ENCODE measurements at places on chromosomes 1 and 21.
A peak's percentile ranks its signal among the peaks of the same experiment; 100 is the strongest.

- DNase-seq, result no peak
Measured at GRCh38 chr21:33089395-33090119, 19.6 kb downstream of the OLIG1 start.

- DNase-seq, result no peak
Measured at GRCh38 chr1:21406659-21407058, 33.3 kb upstream of the NBPF3 start.

GRCh38 chr1:225373155-225373554 is 54.7 kb downstream of the LBR start:
- no peak for DNase-seq

GRCh38 chr1:199394856-199395255 is 632.7 kb upstream of the NR5A2 start:
- no peak for DNase-seq

- no peak for DNase-seq
Measured at GRCh38 chr21:46607636-46608035, 2.8 kb upstream of the S100B start.

DNA sequence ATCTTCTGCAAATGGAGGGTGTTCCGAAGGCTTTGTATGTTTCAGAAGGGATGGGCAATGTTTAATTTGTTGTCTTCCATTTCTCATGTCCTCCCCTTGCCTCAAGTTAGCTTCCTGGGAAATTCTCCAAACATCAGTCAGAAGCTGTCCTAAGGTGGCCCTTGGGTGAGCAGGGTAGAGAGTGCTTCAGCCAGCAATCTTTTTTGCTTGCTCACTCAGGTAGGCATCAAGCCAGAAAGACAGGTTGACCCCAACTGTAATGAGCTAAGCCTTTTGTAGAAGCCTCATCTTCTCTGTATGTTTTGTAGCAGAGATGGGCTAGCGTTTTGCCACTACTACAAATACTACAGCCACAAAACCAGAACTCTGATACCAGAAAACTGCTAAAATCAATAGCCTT is 321.5 kb upstream of the FAM78B start:
- no peak for DNase-seq

- DNase-seq, result peak; percentile 11
Measured at GRCh38 chr1:247415423-247416361, at the start of gene NLRP3. TSS of gene NLRP3 (plus strand) at chr1:247416173. CDS start at chr1:247418801, 2,628 bp downstream.

GRCh38 chr21:14833666-14834351 is 231.0 kb downstream of the NRIP1 start:
- no peak for DNase-seq

DNA sequence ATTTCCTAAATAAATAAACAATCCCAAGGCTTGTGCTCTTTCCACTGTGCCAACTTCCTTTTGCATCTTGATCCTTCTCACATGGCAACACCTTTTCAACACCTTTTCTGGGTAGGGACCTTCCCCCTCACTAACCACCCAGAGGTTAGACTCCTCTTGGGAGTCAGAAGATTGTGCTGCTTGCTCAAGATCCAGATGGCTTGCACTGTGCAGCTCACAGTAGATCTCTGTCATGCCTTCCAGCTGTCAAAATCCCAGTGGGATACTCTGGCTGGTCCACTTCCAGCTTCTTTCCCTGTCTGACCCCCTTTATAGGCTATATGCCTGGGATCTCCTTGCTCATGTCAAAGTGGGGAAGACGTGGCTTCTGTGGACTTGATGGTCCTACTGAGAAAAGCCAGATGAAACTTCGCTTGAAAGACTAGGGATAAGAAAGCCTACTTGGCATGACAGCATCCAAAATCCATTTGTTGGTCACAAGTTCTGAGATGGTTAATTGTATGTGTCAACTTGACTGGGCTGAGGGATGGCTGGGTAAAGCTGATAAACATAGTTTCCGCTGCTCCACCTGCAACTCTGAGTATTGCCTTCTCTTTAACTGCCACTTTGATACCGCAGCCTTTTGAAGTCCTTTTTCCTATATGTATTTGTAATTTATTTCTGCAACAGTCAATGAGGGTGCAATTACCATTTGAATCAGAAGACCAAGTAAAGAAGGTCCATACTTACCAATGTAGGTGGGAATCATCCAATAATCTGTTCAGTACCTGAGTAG is 74.5 kb downstream of the S1PR1 start:
- no peak for DNase-seq

DNA sequence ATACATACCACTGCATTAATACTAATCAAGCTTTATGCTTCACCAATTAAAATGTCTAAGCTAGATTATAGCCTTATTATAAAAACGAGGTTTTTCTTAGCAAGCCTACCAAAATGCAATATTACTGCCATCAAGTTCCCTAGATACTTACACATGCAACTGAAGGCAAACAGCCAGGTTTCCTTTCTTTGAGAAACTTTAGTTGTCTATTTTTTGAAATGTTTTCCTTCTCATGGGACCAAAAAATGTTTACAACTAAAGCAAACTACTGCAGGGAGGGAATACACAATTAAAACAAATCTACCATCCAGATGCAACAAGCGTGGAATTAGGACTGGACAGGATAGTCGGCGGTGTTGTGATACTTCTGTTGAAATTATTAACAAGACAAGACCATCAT is 1.3 kb downstream of the ZNF644 start:
- DNase-seq, result no peak

DNA sequence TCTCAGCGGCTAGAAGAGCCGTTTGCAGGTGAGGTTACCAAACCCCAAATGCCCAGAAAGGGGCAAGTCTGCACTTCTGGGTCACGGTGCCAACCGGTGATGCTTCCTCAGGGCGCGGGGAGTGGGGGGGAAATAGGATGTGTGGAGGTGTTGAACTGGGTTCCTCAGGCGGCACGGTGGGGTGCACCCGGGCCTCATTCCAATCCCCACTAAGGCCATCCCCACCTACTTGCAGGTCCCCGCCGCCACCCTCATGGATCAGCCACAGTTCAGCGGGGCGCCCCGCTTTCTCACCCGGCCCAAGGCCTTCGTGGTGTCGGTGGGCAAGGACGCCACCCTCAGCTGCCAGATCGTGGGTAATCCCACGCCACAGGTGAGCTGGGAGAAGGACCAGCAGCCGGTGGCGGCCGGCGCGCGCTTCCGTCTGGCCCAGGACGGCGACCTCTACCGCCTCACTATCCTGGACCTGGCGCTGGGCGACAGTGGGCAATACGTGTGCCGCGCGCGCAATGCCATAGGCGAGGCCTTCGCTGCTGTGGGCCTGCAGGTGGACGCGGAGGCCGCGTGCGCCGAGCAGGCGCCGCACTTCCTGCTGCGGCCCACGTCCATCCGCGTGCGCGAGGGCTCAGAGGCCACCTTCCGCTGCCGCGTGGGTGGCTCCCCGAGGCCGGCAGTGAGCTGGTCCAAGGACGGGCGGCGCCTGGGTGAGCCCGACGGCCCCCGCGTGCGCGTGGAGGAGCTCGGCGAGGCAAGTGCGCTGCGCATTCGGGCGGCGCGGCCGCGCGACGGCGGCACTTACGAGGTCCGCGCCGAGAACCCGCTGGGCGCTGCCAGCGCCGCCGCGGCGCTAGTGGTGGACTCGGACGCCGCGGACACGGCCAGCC is 3.9 kb downstream of the OBSCN start:
- DNase-seq, result no peak

DNA sequence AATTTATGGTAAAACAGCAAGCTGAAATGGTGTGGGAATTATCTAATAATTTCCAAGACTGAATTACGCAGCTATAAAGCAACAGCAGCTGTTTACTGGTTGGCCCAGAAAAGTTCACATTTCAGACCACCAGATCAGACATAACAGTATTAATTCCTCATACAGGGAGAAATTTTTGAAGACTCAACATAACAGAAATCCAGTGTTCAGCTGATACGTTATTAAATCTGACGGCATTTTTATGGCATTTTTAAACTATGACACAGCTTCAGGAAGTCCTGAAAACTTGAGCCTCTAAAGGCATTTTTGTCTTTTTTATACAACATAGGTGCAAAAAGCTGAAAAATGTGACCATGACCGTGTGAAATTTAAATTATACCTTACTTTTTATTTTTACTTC is 91.2 kb downstream of the APP start:
- no peak for DNase-seq

DNA sequence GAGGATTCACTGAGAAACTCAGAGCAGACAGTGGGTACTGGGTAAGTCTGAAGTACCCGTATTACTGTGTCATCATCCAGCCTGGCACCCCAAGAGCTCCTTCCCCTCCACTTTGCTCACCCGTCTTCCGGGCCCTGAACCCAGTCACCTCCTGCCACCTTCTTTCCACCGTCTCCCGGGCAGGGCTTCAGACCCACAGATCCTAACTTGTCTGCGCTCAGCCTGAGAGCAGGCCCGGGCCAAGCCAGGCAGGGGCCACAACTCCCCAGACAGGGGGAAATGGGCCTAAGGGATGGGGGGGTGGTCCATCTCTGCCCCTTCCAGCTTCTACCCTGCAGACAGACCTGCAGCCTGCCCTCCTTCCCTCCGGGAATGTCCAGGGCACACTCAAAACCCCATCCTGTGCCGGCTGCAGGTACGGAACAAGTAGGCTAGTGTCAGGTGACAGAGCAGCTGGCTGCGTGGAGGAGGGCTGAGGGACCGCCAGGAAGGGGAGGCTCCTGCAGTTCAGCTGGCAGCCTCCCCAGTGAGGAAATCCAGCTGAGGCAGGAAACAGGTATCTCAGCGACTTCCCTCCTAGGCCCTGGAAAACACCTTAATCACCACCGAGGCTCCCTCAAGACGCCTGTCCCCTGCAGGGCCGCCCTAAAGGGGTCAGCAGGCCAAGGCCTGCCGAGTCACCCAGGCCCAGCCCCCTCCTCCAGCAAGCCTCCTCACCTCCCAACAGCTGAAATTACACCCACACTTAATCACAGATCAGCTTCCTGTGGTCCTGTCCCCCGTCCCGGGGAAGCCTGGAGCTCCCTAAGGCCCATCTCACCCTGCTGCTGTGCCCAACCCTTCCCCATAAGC is 3.5 kb downstream of the HSPG2 start:
- no peak for DNase-seq

GRCh38 chr1:24098102-24098501 is 13.8 kb downstream of the MYOM3 start:
- DNase-seq, result no peak

- no peak for DNase-seq
Measured at GRCh38 chr1:24151175-24151533, 8.2 kb upstream of the IL22RA1 start.

GRCh38 chr1:234680331-234680904 is 70.4 kb upstream of the IRF2BP2 start:
- DNase-seq, result no peak

DNA sequence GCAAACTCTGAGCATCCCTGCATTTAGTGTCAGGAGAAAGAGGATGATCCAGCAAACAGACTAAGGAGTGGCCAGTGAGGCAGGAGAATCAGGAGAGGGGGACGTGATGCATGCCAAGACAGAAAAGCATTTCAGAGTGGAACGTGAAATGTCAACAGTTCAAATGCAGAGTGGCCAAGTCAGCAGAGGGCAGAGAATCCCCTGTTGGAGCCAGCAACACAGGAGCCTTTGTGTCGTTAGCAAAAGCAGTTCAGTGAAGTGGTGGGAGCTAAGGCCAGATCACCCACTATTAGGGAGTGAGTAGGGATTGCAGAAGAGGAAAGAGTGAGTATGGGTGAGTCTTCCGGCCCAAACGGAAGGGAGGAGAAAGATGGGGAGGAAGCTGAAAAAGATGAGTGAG is 6.6 kb upstream of the FCRL6 start:
- no peak for DNase-seq

DNA sequence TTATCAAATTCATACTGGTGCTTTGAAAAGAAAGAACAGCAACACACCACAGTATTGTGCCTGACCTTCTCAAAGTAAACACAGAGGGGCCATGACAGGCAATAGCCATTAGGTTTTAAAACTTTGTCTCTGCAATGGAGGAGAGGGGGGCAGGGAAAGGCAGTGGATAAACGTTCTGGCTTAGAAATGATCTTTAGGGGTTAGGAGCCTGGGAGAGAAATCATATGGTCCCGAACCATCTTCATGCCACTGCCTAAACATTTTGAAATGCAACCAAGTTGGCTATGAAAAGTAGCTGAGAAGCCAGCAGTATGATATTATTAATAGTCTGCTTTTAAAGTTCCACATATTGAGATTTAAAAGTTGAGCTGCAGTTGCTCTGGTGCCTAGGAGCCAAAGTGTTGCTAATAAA is 39.8 kb downstream of the PLPP3 start:
- DNase-seq, result no peak

- no peak for DNase-seq
Measured at GRCh38 chr1:220451532-220451931, 76.4 kb upstream of the MARK1 start.

DNA sequence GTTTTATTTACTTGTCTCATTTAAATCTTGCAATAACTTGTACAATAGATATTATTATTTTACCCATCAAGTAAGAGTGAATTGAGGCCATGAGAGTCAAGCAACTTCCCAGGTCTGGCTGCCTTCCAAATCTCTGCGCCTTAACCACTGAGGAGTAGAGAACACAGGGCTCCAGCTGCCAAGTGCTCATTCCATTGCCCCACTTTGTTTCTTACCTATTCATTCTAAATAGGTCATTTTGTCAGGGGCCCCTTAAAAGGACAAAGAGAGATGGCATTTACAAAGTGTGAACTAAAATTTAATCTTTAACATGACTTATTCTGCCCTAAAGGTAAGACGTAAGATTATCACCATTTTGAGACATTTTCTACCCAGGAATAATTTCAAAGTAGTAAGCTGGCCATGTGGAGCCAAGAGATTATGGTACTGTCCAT is 3.5 kb downstream of the PPP1R15B start:
- no peak for DNase-seq

GRCh38 chr1:90719330-90720144 is 2.4 kb upstream of the BARHL2 start:
- no peak for DNase-seq

GRCh38 chr1:62689524-62689923 is 1.3 kb upstream of the DOCK7 start:
- DNase-seq, result no peak

GRCh38 chr1:155011004-155011416 is 8.4 kb downstream of the ZBTB7B start:
- no peak for DNase-seq

GRCh38 chr1:1554926-1555915 is 14.8 kb upstream of the TMEM240 start:
- no peak for DNase-seq

DNA sequence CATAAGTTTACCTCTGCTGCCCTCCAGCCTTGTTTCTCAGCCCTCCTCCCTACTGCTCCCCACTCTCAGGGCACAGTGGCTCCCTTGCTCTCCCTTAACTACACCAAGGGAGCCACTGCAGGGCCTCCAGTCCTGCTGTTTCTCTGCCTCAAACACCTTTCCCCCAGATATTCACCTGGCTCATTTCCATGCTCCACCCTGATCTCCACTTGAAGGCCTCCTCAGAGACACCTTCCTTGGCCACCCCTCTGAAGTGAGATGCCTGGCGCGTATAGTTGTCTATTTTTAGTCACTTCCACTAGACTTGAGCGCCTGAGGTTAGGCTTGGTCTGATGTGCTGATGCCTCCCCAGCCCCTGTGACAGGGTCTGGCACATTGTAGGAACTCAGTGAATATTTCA is 34.9 kb downstream of the SEC16B start:
- DNase-seq, result no peak

DNA sequence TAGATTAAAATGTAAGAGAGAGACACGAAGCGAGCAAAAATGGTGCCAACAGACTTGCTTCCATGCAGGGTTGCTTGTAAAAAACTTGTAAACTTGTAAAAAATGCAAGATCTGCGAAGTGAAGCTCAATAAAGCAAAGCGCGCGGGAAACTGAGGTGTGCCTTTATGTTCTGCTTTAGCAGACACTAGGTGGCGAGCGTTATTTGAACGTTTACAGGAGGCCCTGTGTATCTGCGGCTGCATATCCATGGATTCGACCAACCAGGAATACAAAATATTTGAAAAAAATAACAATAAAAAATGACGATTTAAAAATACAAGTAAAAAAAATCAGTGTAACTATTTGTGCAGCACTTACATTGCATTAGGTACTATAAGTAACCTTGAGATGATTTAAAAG is 1.5 kb downstream of the UBE2G2 start:
- no peak for DNase-seq
